Articular chondrocyte of knee joint (primary cell): ENCODE measurements at places on chromosomes 7 and 10. TPM values are rescaled to one million over a fixed set of nuclear protein-coding genes. Genes with fewer than 3 reads are reported as not detected.

FRAT1 gene
- 2.1 and 2.6 TPM in 2 replicates for total RNA-seq

FGL2 gene
- total RNA-seq = 1.7 and 3.5 TPM in 2 replicates

MINDY4 gene
- total RNA-seq = 5.7 and 8.4 TPM in 2 replicates

VWA2 gene
- total RNA-seq = not detected in 2 replicates

SUN3 gene
- total RNA-seq = not detected in 2 replicates

KLF14 gene
- total RNA-seq = 0.13 TPM in 1 of 2 replicates, not detected in the other

GLI3 gene
- 20.2 and 25.5 TPM in 2 replicates for total RNA-seq

KCP gene
- total RNA-seq = not detected in 2 replicates

NEBL gene
- total RNA-seq = 45.2 and 59.6 TPM in 2 replicates

STAG3 gene
- 0.39 and 0.54 TPM in 2 replicates for total RNA-seq

MRPS33 gene
- 34.4 and 41.2 TPM in 2 replicates for total RNA-seq

MDFIC gene
- total RNA-seq = 117 and 123 TPM in 2 replicates

CHST15 gene
- 43.9 and 73.6 TPM in 2 replicates for total RNA-seq

SPDYE16 gene
- total RNA-seq = 0.11 TPM in 1 of 2 replicates, not detected in the other

CPEB3 gene
- total RNA-seq = 2.4 and 2.9 TPM in 2 replicates

ATG9B gene
- 0.32 TPM in 1 of 2 replicates, not detected in the other for total RNA-seq

BTBD16 gene
- not detected in 2 replicates for total RNA-seq
